Posterior vena cava (tissue), 2 donors: ENCODE measurements at places on chromosomes 6 and 20. TPM values are rescaled to one million over a fixed set of nuclear protein-coding genes. Genes with fewer than 3 reads are reported as not detected.

DNA sequence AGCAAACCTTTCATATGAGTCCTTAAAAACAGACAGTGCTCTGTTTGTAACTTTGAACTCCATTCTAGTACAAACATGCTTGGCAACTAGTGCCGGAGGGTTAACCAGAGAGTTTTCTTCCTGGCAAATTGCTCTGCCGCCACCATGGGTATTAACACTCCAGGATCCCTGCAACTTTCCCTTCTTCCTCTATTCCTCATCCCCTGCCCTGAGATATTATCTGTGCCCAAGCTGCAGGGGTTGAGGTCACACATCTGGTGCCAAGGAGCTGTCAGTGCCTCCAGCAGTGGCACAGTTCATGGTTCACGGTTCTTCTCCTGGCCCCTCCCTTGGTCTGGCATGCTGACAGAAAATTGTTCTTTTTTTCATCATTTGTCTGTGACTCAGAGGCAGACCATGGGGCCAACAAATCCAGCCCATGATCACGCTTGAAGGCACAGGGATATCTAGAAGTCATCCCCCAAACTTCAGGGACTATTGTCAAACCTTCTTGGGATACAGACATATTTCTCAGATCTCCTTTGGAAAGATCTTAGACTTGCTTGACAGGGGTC lies 77.5 kb downstream of the ATXN1 start:
- DNase-seq: no peak

GRCh38 chr6:111625099-111625416 lies 19.4 kb upstream of the TRAF3IP2 start:
- DNase-seq: no peak

GFRAL gene
- total RNA-seq: not detected

DNA sequence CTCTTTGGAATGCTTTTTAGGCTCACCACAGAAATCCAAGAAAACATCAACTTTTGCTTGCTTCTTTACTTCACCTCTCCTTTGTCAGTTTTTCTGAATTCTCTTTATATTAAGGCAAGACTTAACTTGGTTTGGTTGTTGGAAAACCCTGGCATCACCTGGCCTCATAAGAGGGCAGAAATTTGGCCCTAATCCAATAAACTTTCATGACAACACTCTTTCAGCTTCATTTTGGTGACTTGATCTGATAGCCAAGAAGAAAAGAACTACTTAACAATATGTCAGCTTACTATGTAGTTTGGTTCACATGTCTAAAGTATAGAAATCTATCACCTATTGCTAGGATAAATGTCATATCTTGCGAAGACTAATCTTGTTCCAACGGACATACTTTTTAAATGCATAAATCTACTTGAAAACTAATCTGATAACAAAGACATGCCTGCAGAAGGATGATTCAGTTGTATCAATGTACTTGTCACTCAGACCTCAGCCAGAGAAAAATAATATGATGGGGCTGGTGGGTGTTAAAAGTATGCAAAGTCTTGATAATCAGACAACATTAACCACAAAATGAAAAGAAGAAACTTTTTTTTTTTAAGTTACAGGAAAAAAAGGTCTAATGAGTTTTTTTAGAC lies 19.3 kb upstream of the HBS1L start:
- no peak for DNase-seq

SLC9A8 gene
- 11.8 TPM for total RNA-seq

TAP2 gene
- 27.4 TPM for total RNA-seq

RAMACL gene
- 2.7 TPM for total RNA-seq

TTK gene
- total RNA-seq: 0.88 TPM

- no peak for DNase-seq
These were observed 48.1 kb upstream of the GCLC start for GRCh38 chr6:53593001-53593488.

DNA sequence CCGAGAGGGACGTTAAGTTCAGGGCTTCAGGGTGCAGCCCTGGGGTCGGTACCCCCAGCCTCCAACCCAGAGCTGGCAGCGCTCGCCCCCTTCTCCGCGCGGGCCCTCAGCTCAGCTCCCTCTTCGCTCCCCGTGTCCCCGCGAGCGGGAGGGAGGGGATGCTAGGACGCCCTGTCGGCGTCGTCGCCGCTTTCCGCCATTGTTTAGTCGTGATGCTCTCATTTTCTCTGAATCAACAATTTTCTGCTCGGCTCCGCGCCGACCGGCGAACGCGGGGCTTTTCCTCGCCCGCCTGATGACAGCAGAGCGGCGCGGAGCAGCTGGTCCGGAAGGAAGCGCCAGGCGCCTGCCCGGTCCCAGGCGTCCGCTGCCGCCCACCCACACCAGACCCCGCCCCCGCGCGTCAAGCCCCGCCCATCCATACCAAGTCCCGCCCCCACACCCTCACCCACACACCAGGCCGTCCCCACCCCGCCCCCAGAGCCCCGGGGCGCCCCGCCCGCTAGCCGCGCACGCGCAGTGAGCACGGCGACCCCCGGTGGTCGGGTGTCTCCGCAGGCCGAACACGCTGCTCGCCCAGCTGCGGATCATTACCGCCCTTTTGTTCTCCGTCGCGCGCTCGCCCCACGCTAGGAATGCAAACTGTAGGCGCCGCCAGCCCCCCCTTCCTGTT lies 50.1 kb upstream of the SLC32A1 start:
- DNase-seq: peak; percentile 76

FRK gene
- 8.3 TPM for total RNA-seq

- peak; percentile 68 for DNase-seq
These were observed 65.4 kb upstream of the HDDC2 start for GRCh38 chr6:125367036-125367782.

ACOT8 gene
- 12.2 TPM for total RNA-seq

TFAP2D gene
- not detected for total RNA-seq
